CD4-positive, alpha-beta T cell treated with Interleukin-4 for 1 hour (primary cell): ENCODE measurements at places on chromosomes 3 and 15.

- DNase-seq, result no peak
These were observed 259.9 kb upstream of the KCNH8 start for GRCh38 chr3:18888370-18888769.

GRCh38 chr3:151278230-151278629, at the start of gene P2RY14:
Gene P2RY14, minus strand, starts transcription at chr3:151278542. Its CDS starts 64,226 bp downstream, at chr3:151214316.
- DNase-seq, result peak; percentile 37

DNA sequence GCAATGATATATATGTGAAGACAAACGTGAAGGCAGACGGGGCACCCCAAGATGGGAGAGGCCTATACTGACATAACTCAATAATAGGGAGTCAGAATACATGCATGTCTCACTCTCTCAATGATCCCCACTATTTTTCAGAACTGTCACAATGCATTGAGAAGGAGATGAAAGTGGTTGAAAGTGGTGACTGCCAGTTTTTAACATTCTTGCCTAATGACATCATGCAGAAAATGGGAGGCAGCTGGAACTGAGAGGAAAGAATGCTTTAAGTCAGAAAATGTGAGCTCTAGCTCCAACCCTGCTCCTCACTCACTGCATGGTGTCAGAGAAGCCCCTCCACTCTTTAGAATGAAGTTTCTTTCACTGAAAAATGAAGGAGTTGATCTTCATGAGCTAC, 55.3 kb upstream of the P2RY1 start:
- DNase-seq, result no peak

GRCh38 chr3:13338231-13338630, 81.9 kb downstream of the NUP210 start:
- no peak for DNase-seq

GRCh38 chr3:195900436-195901355, 7.7 kb downstream of the TNK2 start:
- peak; percentile 32 for DNase-seq

DNA sequence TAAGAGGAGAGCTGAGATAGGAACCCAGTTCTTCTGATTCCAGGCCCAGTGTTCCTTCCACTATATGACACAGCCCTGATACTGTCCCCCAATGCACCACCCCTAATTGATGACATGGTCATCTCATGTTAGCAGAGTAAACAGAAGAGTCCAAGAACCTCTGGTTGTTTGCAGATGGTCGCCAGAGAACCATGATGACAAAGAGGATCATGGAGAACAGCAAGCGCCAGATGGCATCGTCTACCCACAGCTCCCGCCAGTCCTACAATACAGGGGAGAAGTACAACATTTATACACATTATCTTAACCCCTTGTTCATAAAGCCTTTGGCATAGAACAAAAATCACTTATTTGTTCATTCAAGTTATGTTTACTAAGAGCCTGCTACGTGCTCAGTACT, 18.5 kb upstream of the VPS39 start:
- no peak for DNase-seq

DNA sequence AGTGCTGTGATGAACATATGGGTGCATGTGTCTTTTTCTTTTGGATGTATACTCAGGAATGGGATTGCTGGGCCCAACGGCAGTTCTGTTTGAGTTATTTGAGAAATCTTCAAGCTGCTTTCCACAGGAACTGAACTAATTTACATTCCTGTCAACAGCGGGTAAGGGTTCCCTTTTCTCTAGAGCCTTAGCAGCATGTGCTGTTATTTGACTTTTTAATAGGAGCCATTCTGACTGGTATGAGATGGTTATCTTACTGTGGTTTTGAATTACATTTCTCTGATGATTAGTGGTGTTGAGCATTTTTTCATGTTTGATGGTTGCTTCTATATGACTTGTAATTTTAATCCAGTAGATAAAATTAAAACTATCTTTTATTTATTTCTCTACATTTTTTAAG, 1168.6 kb upstream of the ALCAM start:
- no peak for DNase-seq

GRCh38 chr3:99875581-99875928, 57.9 kb downstream of the CMSS1 start:
- no peak for DNase-seq

DNA sequence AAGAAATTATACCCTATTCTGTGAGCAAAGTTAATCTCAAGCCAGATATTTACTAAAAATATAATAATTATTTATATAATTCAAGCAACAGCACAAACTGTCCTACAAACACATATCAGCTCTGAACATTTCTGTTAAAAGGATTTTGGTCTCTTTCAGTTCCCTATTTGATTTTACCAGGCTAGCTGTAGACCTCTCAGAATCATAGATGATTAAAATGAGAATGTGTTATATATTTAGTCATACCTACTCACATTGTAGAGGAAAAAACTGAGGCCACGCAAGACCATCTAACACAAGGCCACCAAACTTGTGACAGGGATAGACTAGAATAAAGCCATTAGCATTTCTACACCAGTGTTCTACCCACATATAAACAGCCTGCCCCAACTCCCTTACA, 28.5 kb downstream of the ACKR4 start:
- no peak for DNase-seq

GRCh38 chr3:27993051-27993450, 248.4 kb upstream of the CMC1 start:
- no peak for DNase-seq

- DNase-seq, result no peak
These were observed 19.6 kb downstream of the CCR8 start for GRCh38 chr3:39349080-39349479.

- no peak for DNase-seq
These were observed 311.6 kb upstream of the TPRG1 start for GRCh38 chr3:188860147-188860546.

- no peak for DNase-seq
These were observed 88.2 kb upstream of the LMCD1 start for GRCh38 chr3:8413337-8413926.

DNA sequence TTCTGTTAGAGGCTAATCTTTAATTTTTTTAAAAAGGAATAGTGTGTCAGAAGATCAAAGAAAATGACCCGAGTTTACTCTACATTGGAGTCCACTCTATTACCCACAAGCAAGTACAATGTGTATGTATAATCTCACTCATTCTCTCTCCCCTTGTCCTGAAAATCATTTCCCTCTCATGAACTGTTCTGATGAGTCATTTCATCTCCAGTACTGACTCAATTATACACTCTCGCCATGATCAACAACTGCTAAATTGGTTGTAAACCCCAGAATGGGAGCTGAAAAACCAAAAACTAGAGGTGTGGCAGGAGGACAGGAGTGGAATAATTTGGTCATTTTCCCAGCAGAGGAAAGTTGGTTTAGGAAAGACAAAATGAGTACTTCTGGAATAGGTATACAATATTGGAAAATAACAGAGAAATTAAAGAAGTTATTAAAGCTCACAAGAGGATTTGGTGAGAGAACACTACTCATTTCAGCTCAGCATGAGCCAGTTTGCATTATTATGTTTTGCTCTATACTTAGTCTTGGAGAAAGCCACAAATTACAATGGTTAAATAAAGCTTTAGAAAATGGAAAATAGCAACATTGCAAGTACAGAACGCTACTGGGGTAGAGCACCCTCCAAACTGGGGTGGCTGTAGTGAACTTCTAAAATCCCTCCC, 144.3 kb upstream of the PFN2 start:
- no peak for DNase-seq

DNA sequence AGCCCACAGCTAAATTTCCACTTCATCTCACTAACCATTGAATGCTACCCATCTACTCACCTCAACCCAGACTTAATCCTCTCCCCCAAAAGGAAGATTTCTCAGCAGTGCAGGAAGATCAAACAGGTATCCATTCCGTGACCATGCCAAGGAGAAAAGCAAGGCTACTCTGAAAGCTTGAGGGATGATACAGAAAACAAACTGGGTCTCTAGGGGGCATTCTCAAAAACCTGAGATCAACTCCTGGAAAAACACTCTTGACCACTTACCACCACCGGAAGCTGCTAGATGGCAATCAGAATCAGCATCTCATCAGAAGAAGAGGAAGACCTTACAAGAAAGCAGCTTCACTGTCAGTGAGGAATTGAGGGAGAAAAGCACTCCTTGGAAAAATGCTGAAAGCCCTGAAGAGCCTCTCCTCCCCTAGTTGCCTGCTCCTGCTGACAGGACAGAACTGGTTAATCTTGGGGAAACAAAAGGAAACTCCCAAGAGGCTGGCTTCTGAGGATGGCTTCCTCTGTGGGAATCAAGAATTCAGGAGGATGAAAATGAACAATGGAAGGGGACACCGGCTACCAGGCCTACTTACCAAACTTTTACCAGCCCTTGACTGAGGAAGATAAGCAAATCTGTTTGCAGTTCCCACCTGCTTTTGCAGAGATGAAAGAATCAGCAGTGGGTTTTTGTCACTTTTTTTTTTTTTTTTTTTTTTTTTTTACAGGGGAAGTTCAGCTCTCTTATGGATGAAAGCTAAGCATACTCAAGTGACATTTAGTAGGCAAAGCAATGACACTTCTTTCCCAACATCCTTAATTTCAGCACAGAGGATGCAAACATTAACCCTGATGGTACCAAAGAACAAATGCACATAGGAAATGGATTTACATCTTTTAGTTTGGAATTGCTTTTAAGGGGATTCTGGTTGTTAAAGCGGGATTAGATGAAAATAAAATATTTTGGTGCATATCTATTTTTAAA, at the start of gene ATP8B4:
TSS of gene ATP8B4 (minus strand) at position 171 of the 978 bp plus-strand sequence. CDS start 12,267 bp downstream, outside the sequence.
- no peak for DNase-seq

- no peak for DNase-seq
These were observed 45.4 kb downstream of the FGD5 start for GRCh38 chr3:14864131-14864530.

GRCh38 chr3:88075497-88075896, 16.4 kb downstream of the ZNF654 start:
- no peak for DNase-seq

- no peak for DNase-seq
These were observed 153.2 kb upstream of the FRMD4B start for GRCh38 chr3:69539134-69539533.

- no peak for DNase-seq
These were observed 378.9 kb downstream of the PTPRG start for GRCh38 chr3:61940236-61940635.

- no peak for DNase-seq
These were observed 50.8 kb downstream of the EFCAB12 start for GRCh38 chr3:129377615-129378014.

DNA sequence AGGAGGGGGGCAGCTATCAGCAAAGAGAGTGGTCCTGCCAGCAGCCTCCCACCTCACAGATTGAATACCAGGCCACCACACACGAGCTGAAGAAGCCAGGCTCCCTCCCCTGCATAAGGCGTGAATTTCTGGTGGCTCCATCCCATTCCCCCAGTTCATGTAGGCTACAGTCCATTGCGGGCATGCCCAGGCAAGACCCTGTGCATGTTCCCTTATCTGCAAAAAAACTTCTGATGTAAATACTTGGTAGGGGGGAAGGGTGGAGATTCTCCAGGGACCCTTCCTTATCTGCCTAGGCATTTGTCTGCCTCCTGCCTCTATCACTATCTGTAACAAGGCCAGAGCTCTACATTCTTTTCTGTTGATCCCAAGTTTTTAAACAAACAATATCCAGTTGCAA, 27.6 kb upstream of the UBP1 start:
- DNase-seq, result no peak

- no peak for DNase-seq
These were observed 2.7 kb downstream of the ARHGEF26 start for GRCh38 chr3:154123906-154124305.

DNA sequence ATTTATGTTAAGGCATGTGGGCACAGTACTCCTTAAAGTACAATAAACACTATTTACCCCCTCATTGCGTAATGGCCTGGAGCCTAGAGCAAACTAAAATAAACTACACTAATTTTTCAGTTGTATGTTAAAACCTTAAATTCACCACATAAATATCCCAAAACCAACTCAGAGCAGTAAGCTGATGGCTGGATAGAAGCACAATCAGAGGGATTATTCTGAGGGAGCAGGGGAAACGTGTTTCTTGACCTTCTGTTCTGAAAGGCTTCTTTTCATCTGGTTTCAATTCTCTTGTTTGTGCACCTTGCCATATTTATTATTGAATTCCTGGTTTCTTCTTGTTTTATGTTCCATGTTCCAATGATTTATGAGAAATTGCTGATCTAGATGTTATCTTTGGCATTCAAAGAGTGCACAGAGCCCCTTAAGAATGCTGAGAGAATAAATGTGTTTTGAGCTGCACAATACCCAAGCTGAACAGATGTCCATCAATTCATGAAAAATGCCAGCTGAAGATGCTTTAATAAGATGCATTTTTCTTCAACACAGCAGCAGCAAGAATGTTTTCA, 29.6 kb downstream of the RPL22L1 start:
- DNase-seq, result no peak

- DNase-seq, result no peak
These were observed 35.8 kb upstream of the ABHD2 start for GRCh38 chr15:89052474-89052873.

DNA sequence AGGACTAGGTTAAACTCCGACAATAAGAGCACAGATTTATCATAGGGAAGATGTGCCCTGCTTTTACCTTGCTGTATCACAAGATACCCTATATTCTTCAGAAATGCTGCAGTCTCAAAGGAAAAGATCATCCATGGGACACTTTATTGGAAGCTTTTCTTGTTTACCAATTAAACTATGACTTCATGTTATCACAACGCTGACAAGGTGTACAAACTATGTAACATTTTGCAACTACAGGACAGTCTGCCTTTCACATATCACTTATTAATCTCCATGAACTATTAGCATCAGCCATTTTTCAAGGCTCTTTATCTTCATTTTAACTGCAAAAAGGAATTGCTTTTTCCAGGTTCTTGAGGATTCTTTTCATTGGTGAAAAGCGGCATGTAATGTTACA, 34.0 kb downstream of the CBLB start:
- no peak for DNase-seq

DNA sequence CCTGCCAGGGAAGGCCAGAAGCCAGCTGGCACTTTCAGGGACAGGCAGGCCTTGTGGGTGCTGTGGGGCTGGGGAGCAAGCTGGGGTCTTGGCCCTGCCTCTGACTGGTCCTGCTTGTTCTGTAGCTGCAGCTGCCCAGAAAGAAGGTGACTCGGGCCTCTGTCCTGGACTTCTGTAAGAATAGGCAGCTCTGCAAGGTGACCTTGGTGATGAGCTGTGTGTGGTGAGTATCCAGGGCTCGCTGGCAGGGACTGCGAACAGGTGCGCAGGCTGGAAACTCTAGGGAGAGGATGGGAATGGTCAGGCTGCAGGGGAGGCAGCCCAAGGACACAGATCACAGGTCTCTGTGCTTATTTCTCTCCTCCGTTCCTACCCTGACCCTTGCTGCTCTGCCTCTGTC, 31.2 kb downstream of the SLC22A14 start:
- DNase-seq, result no peak

- DNase-seq, result no peak
These were observed 13.8 kb upstream of the FAM219B start for GRCh38 chr15:74920456-74920855.

GRCh38 chr3:150396956-150397550, 11.0 kb upstream of the TSC22D2 start:
- no peak for DNase-seq

DNA sequence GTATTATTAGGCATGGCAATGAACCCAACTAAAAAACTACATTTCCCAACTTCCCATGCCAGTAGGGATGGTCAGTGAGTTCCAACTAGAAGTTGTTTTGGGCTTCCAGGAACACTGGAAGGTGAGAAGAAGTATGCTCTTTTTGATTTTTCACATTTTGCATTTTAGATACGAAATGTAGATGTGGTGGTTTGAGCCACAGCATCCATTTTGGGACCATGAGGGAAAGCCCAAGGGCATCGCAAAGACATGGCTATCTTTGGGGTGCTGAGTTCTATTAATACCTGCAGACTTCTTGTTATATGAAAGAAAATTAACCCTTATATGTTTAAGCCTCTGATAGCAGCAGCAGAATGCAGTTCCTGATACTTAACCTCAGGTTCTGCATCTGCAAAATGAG, 62.9 kb downstream of the PTPRG start:
- no peak for DNase-seq

GRCh38 chr3:140579260-140579659, 98.6 kb upstream of the TRIM42 start:
- no peak for DNase-seq
